ENCODE measurements at places on chromosomes 11 and 22.
A peak's percentile ranks its signal among the peaks of the same experiment; 100 is the strongest.

- DNase-seq: no peak
Measured at GRCh38 chr11:77093987-77094840, 8.4 kb upstream of the OMP start.

DNA sequence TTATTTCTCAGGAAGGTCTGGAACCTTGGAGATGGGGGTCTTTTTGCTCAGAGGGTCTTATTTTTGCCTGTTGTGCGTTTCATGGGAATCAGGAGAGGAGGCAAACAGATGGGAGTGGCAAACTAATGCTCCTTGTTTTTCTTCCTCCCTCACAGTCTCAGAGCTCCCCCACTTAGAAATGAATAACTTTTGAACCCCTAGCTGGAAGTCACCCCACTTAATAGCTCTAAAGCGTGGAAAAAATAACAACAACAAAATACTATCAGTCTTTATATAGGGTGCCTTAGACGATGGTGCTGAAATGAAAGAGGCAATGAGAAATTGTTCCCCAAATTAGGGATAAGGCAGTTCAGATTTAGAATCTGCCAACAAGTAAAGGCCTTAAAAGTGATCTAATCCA, 76.8 kb upstream of the BDNF start:
- DNase-seq: no peak

DNA sequence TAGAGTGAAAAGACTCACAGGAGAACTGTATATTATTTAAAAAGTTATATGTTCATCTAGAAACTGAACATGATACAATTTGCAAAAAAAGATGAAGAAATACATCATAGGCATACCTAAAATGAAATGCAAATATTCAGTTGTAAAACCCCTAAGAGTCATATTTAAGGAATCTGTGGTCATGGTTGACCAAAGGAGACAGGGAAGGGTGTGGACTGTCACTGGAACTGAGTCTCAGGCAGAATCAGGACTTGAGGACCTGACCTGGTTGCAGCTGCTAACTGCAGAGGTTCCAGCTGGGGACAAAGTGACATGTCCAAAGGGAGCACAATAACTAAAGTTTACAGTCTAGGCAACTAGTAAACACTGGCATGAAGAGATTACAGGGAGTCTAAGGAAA, 211.3 kb upstream of the RAG2 start:
- no peak for DNase-seq

DNA sequence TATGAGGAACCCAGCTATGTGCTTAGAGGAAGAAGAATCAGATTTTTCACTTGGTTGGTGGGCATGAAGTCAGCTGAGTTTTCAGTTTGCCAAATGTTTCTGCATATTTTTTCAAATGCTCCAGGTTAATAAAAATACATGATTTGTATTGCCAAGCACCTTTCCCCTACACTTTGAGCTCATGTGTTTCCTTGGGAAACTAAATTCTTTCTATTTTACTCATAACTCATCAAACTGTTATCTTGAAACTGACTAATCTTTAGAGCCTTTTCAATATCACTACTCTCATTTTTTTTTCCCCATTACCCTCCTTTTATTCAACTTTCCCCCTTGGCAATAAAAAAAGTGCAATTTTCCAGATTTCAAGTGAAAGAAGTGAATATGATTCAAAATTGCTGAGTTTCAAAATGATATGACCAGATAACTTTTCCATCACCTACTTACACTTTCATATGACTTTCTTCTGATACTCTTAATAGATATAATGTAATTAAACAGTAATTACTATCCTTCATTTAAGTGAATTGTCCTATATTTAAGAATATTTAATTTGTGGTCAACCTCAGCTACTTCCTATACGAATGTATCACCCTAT, 91.9 kb upstream of the SOX6 start:
- peak; percentile 17 for DNase-seq

- no peak for DNase-seq
Measured at GRCh38 chr11:3050386-3051195, 6.6 kb downstream of the CARS1 start.

GRCh38 chr11:69385832-69386427, 92.0 kb downstream of the MYEOV start:
- DNase-seq: no peak

- no peak for DNase-seq
Measured at GRCh38 chr11:67117672-67118180, 1.3 kb upstream of the KDM2A start.

- DNase-seq: peak; percentile 70
Measured at GRCh38 chr11:27296497-27296896, 66.5 kb downstream of the CCDC34 start.

DNA sequence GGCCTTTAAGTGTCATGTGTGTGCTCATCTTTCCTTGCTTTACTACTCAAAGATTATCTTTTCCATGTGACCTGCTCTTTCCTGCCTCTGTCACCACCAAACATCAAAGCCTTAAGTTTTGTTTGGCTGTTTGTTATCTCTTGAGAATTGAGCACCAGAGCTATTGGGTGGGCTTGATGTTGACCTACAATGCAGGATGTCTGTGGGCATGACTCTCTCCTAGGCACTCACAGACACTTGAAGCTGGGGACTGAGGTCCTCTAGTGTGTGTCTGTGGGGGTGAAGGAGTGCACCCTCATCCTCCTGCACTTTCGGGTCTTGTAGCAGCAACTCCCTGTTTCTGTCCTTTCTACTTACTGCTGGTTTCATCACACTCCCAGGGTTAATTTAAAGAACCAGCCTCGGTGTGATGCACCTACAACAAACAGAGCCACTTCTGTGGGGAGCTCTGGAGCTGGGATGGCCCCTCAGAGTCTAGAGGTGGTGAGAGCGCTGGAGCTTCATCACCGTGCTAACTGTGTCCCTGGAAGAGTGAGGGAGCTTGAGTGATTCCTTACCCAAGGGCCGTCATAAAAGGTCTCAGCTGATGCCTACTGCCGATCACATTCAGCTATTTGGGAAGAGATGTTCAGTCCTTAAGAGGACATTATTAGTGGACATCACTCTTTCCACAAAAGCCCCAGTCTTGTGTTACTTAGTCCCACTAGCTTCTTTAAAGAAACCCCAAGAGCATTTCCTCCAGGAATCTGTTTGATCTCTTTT, 56.3 kb downstream of the LRRC74B start:
- no peak for DNase-seq

GRCh38 chr11:38155856-38156255, 1557.8 kb upstream of the RAG2 start:
- no peak for DNase-seq

DNA sequence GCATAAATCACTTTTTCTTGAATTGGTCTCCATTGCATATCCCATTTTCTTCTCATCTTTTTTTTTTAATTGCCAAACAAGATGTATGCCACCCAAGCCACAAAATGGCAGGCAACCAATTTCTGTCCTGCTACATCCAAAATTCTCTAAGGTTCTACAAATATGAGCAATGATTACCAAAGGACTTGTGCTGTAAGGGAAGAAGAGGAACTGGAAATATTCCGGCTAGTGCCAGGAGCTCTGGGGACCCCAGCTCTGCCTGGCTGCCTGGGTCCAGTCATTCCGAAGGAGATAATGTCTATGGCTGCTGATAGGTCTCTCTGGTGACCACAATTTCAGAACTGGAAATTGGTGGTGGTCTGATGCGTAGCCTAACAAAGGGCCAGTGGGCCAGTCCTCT, 17.1 kb upstream of the SNX32 start:
- DNase-seq: no peak

- no peak for DNase-seq
Measured at GRCh38 chr11:72228844-72229231, 4.3 kb downstream of the INPPL1 start.

DNA sequence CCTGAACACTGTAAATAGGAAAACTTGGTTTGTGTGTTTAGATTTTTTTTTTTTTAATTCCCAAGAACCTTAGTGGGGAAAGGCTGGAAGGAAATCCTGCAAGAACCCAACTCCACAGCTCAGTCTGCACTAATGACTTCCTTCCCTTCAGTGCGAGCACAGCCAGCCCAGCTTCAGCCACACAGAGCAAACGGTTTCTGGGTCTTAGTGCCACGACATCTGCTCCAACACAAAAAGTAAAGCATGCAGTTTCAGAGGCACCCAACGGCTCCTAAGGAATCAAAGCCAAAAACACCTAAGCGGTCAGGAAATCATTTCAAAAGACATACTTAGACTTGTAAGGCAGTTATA, 236.1 kb downstream of the TTC28 start:
- peak; percentile 76 for DNase-seq

DNA sequence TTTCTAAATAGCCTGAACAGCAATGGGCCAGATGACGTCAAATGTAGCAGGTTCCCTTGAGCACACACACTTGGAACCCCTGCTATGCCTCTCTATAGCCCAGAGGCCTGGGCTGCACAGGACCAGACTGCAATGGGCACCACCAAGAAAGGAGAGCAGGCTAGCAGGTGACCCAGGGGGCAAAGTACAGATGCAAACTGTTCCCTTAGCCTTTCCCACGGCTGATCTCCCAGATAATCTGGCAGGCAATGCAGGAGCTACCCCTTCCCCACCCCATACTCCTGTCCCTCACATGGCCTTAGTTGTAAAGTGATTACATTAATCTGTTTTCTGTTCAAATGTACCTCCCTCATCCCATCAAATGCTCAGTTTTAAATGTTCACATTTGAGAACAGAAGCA, 41.3 kb downstream of the SMCO4 start:
- DNase-seq: no peak

- DNase-seq: peak; percentile 16
Measured at GRCh38 chr22:18110194-18110953, at the start of gene TUBA8. TUBA8 (plus strand) TSS chr22:18110809; CDS start chr22:18110866, 57 bp downstream.

GRCh38 chr11:108289699-108290098, 66.8 kb downstream of the ATM start:
- no peak for DNase-seq

DNA sequence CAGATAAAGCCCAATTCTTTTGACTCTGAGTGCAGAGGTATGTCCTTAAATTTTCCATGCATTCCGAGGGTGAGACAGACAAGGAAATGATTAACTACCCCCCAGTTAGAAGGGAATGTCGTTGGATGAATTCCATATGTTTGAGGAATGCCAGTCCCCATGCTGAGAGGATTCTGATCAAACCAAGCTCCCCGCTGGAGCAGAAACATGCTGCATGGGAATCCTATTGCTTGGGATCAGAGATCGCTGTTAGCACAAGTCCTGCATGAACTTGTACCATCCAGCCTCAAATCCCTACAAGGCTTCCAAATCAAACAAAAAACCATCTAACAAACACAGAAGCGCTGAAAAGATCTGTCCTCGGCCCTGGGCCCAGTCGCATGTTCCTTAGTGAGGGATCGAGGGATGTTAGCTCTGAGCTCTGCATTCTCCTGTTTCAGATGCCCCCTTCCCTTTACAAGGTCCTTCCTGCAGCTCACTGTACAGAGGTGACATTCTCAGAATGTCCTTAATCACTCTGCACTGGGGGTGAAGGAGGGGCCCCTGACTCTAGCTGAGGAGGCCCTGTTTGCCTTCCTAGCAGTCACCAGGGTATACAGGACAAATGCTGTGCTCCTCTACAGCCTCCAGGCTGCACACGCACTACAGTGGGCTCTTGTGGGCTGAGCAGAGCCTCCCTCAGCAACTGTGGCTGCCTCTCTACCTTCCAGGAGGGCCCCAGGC, 353.4 kb downstream of the TENM4 start:
- peak; percentile 62 for DNase-seq

GRCh38 chr11:31652528-31652927, 143.0 kb downstream of the ELP4 start:
- no peak for DNase-seq

DNA sequence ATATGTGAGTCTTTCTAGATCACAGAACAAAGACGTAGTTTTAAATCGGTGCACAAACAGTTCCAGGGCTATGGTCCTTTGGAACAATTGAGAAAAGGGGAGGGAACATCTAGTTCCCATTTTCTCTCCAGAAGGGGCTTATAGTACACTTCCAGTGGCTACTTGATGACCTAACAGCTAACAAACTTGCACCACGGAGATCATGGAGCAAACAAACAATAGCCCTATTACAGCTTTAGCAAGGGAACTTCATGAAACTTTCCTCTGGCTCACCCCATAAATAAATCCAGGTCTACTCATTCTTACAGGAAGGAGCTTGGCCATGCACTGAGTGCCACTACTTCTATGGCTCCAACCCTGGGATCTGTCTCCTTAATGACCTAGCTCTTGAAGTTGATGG, 8.3 kb upstream of the FOLR2 start:
- no peak for DNase-seq

Measured in IMR-90 (cell line).